PC-9 (cell line): ENCODE measurements at places on chromosomes 3 and 15. TPM values are rescaled to one million over a fixed set of nuclear protein-coding genes. Genes with fewer than 3 reads are reported as not detected.

GRCh38 chr3:195467641-195468390 is 25.0 kb upstream of the ACAP2 start:
- no peaks in the 10 kb centered on the region for H3K27me3 ChIP-seq
- DNase-seq, result no peak
- no peak overlapping the region for H3K4me3 ChIP-seq

Gene SPTBN5
- total RNA-seq, result 2.6 and 4.2 TPM in 2 replicates

DNA sequence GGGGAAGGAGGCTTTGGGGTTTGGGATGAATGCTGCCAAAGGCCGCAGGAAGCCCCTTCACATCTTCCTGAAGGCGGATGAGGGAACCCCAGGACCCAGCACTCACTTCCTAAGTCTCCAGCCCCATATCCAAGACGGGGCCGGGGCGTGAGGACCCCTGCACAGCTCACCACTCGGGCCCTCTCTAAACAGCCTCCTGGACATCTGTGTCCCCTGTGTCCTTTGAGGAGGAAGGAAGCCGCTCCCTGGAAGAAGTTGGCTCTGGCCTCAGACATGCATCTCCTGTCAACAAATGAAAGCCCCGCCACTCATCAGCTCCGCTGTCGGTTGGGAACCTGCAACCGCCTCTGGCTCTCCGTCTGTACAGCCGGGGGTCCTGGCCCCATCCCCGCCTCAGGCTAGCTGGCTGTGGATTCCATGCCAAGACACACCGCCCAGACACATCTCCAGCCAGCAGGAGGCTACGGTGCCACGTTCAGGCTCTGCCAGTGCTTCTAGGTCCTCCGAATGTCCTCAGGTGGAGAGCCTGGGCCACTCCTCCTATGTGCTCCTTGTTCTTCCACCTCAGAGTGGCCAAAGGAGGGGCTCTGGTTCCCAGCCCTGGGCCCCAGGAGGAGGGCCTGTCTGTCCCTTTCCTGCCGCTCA is 140.0 kb upstream of the MEF2A start:
- peaks cover 15% of the 10 kb centered on the region for H3K4me1 ChIP-seq
- no peaks in the 10 kb centered on the region for H3K27me3 ChIP-seq
- H3K4me3 ChIP-seq, result no peak overlapping the region
- peak overlapping the region; percentile 61 for H3K27ac ChIP-seq
- no peak for DNase-seq
- H3K36me3 ChIP-seq, result no peaks in the 10 kb centered on the region

DNA sequence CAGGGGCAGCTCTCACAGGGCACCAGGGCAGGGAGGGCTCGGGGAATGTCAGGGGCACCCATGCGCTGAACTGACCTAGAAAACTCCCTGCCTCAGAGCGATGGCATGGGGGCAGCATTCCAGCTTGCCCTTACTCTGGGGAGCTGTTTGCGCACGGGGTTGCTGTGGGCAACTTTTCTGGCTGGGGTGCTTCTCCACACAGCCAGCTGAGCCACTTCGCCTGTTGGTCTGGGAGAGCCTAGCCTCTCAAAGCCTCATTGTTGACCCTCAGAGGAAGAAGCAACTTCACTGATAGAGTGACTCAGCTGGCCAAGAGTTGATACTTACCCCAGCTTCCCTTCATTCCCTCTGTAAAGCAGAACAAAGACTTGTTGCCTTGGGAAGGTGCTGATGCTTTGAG is 42.6 kb upstream of the MRPS22 start:
- H3K4me1 ChIP-seq, result peaks cover 52% of the 10 kb centered on the region
- DNase-seq, result peak; percentile 52

Gene ZBBX
- total RNA-seq, result 0.38 and 0.85 TPM in 2 replicates

Gene PAQR5
- 4.9 and 5.1 TPM in 2 replicates for total RNA-seq
